ENCODE measurements at places on chromosomes 6 and 20. TPM values are rescaled to one million over a fixed set of nuclear protein-coding genes. Genes with fewer than 3 reads are reported as not detected.

GRCh38 chr6:134363323-134364039, 45.6 kb upstream of the SGK1 start:
- DNase-seq, result no peak

DNA sequence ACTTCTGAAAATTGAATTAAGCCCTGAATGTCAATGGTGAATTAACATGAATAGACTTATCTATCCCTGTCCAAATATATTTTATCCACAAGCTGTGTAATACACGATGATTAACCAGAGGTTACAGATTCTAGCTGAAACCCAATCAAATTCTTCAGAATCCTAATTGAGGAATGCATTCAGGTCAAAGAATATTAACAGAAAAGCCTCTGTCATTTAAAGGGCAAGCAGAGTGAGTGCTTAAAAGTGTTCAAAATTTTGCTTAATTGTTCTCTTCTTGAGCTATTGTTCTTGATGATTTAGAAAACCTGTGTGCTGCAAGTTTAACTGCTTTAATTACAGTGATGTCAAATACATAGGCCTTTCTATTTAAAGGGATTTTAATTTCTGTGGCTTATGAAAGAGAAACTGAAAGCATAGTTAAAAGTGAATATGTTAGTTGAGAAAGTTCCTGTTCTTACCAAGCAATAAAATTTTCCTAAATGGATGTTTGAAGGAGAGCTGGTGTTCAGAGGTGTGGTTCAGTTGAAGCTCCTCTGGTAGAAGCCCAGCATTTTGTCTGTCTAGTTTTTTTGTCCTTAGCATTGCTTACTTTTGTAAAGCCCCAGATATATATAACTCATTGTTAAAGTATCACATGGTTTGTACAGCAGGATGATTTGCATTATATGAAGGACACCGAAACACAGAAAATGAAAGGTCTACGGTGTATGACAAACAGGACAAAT, 466.3 kb upstream of the PLCB4 start:
- no peak for DNase-seq

GRCh38 chr20:61524951-61525666, 273.0 kb downstream of the CDH4 start:
- no peak for DNase-seq

- no peak for DNase-seq
Measured at GRCh38 chr6:46509981-46510510, 18.8 kb upstream of the RCAN2 start.

DNA sequence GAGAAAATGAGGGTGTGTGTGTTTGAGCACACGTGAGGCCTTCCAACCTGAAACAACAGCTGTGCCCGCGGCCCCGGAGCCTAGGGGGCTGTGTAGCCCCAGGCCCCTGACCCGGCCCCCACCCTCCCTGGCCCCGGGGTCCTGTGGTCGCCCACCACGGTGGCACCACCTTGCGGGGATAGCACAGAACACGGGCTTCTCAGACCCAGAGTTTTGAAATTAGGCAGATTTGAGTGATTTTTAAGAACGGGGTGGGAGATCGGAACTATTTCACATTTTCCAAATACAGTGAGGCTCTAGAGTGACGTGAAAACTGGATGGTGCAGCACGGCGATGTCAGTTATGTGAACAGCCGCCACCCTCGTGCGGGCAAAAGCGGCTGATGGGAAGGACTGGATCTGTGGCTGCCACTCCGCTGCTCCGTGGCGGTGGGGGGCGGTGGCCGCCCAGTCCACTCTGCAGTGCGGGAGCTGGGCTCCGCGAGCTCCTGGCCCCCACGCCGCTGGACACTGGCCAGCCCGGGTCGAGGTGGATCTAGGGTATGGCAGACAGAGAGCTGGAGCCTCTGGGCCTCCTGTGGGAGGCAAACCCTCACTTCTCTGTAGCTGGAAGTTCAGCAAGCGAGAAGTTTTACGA, 17.3 kb upstream of the BHLHE23 start:
- no peak for DNase-seq

GRCh38 chr6:161074496-161075121, 83.0 kb downstream of the MAP3K4 start:
- DNase-seq, result no peak

- no peak for DNase-seq
Measured at GRCh38 chr6:42539135-42539534, 24.7 kb upstream of the UBR2 start.

The CCN6 gene
- total RNA-seq, result not detected

The SPTLC3 gene
- 5.0 TPM for total RNA-seq

Data from osteocyte (in vitro differentiated cells).